Karpas-422 (cell line): ENCODE measurements at places on chromosomes 1 and 21.

GRCh38 chr1:12232221-12232620 is 2.4 kb downstream of the VPS13D start:
- H3K36me3 ChIP-seq, result no peaks in the 10 kb centered on the region
- no peak for DNase-seq
- H3K27me3 ChIP-seq, result no peaks in the 10 kb centered on the region
- no peak overlapping the region for H3K27ac ChIP-seq
- peaks cover 13% of the 10 kb centered on the region for H3K4me1 ChIP-seq
- no peak overlapping the region for H3K4me3 ChIP-seq

GRCh38 chr1:53547231-53547790 is 88.1 kb downstream of the DMRTB1 start:
- H3K4me1 ChIP-seq, result peaks cover 12% of the 10 kb centered on the region
- no peaks in the 10 kb centered on the region for H3K27me3 ChIP-seq
- H3K27ac ChIP-seq, result no peak overlapping the region

- H3K27ac ChIP-seq, result no peak overlapping the region
- H3K4me3 ChIP-seq, result no peak overlapping the region
- DNase-seq, result no peak
- H3K27me3 ChIP-seq, result no peaks in the 10 kb centered on the region
- no peaks in the 10 kb centered on the region for H3K4me1 ChIP-seq
- H3K36me3 ChIP-seq, result no peaks in the 10 kb centered on the region
Measured at GRCh38 chr1:63981408-63981773, 207.6 kb downstream of the ROR1 start.

DNA sequence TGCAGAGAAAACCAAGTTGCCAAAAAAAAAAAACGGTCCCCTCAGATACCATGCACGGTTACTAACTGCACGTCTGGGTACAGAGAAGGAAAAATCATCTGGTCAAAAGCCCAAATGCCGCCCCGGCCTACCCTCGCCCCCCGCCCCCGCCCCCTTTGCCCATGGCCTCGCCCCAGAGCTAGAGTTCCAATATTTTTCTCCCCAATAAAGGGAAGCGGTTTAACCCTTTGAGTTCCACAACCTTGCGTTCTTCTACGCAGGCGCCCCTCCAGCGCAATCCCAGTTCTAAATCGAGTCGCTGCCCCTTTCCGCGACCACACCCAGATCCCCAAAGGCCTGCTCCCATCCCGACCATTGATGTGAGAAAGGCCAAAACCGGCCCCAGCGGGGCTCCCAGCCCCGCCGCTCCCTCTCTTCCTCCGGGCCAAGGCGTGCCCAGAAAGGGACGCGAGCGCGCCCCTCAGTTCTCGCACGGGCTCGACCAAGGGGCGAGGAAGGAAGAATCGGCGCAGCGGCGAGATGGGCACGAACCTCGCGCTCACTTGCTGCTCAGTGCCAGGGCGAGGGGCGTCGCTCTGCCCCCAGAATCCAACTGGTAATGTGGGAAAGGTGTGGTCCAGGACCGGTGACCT is 797 bp downstream of the WDR47 start:
- no peaks in the 10 kb centered on the region for H3K36me3 ChIP-seq
- H3K4me1 ChIP-seq, result peaks cover 16% of the 10 kb centered on the region
- DNase-seq, result peak; percentile 82
- peak overlapping the region; percentile 70 for H3K27ac ChIP-seq

- no peak overlapping the region for H3K4me3 ChIP-seq
- no peaks in the 10 kb centered on the region for H3K27me3 ChIP-seq
- no peaks in the 10 kb centered on the region for H3K4me1 ChIP-seq
- H3K27ac ChIP-seq, result no peak overlapping the region
- no peak for DNase-seq
Measured at GRCh38 chr21:37348664-37349063, 17.9 kb upstream of the DYRK1A start.

DNA sequence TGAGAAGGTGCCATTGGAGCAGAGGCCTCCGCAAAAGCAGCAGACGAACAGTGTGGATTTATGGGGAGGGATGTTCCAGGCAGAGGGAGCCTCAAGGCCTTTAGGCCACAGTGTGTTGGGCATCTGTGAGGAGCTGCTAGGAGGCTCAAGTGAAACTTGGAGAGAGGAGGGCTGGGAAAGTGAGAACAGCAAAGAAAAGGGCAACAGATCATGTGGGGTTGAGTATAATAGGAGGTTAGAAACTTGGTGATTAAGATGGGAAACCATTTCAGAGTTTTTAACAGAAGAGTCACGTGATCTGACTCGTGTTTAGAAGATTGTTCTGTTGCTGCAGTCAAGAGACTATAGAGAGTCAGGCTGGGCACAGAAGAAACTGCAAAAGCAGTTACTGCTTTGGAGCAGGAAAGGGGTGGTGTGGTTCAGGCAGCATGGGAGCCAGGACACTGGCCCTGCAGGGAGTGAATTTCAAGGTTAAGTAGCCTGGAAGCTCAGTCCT is 277.0 kb downstream of the DISC1 start:
- no peaks in the 10 kb centered on the region for H3K4me1 ChIP-seq
- no peak overlapping the region for H3K4me3 ChIP-seq
- H3K36me3 ChIP-seq, result no peaks in the 10 kb centered on the region
- no peak overlapping the region for H3K27ac ChIP-seq

DNA sequence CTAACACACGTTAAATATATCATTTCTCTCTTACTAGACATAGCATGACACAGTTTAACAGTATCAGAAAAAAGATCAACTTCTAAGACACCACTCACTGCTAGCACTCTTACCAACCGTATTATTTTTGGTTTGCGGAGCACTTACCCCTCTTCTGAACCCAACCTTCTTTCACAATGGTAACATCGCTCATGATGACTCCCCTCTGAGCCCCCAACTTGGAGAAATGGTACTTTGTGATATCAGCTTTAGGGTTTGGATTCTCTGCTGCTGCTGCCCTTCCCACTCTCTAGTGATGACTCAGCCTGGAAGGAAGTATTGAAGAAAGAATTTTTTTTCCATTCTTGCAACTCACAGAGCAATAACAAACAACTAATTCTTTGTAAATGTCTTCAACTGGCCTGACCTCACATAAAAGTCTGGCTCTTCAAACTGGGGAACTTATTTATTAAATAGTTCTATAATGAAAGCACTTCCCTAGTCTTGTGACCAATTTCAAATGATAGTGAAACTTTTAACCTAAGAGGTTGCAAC is 7.0 kb downstream of the AKT3 start:
- no peaks in the 10 kb centered on the region for H3K4me1 ChIP-seq
- H3K4me3 ChIP-seq, result no peak overlapping the region
- no peak for DNase-seq
- H3K27ac ChIP-seq, result no peak overlapping the region
- no peaks in the 10 kb centered on the region for H3K36me3 ChIP-seq

- peaks cover 60% of the 10 kb centered on the region for H3K36me3 ChIP-seq
- DNase-seq, result no peak
- no peak overlapping the region for H3K27ac ChIP-seq
- no peaks in the 10 kb centered on the region for H3K4me1 ChIP-seq
- H3K27me3 ChIP-seq, result no peaks in the 10 kb centered on the region
Measured at GRCh38 chr1:19086176-19086875, 123.7 kb downstream of the UBR4 start.

GRCh38 chr21:37199057-37199924 is 67.8 kb downstream of the VPS26C start:
- no peak overlapping the region for H3K27ac ChIP-seq
- no peak overlapping the region for H3K4me3 ChIP-seq
- peaks cover 24% of the 10 kb centered on the region; the same call in 1 of the 2 replicates for H3K36me3 ChIP-seq

GRCh38 chr1:185500001-185500626 is 183.1 kb upstream of the IVNS1ABP start:
- no peak overlapping the region for H3K27ac ChIP-seq
- no peak for DNase-seq
- H3K36me3 ChIP-seq, result no peaks in the 10 kb centered on the region
- no peaks in the 10 kb centered on the region for H3K27me3 ChIP-seq
- peaks cover 6% of the 10 kb centered on the region; the same call in 1 of the 2 replicates for H3K4me1 ChIP-seq

DNA sequence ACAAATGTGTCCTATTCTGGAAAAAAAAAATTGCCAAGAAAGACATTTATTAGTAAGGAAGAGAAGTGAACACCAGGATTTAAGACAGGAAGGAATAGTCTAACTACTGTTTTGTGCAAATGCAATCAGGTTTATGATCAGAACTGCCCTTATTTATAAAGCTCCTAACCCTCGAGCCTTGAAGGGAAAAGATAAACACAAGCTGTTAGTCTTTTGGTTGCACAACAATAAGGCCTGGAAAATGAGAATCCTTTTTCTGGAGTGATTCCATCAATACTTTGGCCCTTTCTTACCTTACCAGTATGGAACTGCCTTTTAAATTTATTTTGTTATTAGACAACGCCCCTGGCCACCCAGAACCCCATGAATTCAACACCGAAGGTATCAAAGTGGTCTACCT is 52.9 kb downstream of the SNRPE start:
- no peak for DNase-seq
- no peaks in the 10 kb centered on the region for H3K27me3 ChIP-seq
- H3K4me3 ChIP-seq, result no peak overlapping the region
- H3K36me3 ChIP-seq, result no peaks in the 10 kb centered on the region

GRCh38 chr1:174058624-174059023 is 36.5 kb upstream of the RC3H1 start:
- H3K27ac ChIP-seq, result no peak overlapping the region
- H3K27me3 ChIP-seq, result no peaks in the 10 kb centered on the region
- H3K4me1 ChIP-seq, result no peaks in the 10 kb centered on the region
- no peak overlapping the region for H3K4me3 ChIP-seq
- no peaks in the 10 kb centered on the region for H3K36me3 ChIP-seq

DNA sequence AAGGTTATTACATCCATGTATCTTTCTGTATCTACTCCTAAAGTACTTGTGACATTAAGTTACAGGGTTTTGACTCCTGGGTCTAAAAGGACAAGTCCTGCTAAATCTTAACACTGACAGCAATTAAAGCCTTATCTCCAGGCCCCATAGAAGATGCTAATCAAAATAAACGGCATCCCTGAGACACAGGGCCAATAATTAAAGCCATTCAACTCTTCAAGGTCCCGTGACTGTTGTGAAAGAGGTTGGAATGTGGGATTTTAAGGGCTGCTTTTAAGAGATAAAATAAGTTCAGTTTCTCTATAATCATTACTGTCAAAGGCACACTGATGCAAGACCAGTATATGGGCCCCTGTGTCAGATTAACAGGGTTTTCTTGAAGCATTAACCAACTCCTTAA is 8.3 kb downstream of the DNAI4 start:
- no peak overlapping the region for H3K4me3 ChIP-seq
- no peak overlapping the region for H3K27ac ChIP-seq

- H3K4me1 ChIP-seq, result peaks cover 5% of the 10 kb centered on the region; the same call in 1 of the 2 replicates
- H3K27ac ChIP-seq, result no peak overlapping the region
- H3K4me3 ChIP-seq, result no peak overlapping the region
Measured at GRCh38 chr1:30596891-30597290, 126.5 kb downstream of the MATN1 start.

GRCh38 chr21:33587792-33588484 is 546 bp downstream of the DONSON start:
- H3K36me3 ChIP-seq, result peaks cover 10% of the 10 kb centered on the region; the same call in 1 of the 2 replicates
- H3K4me3 ChIP-seq, result peak overlapping the region; percentile 96
- peak; percentile 73 for DNase-seq
- no peaks in the 10 kb centered on the region for H3K27me3 ChIP-seq

- no peak overlapping the region for H3K27ac ChIP-seq
- H3K4me3 ChIP-seq, result no peak overlapping the region
- H3K4me1 ChIP-seq, result no peaks in the 10 kb centered on the region
Measured at GRCh38 chr1:96418969-96419368, 302.6 kb upstream of the PTBP2 start.

DNA sequence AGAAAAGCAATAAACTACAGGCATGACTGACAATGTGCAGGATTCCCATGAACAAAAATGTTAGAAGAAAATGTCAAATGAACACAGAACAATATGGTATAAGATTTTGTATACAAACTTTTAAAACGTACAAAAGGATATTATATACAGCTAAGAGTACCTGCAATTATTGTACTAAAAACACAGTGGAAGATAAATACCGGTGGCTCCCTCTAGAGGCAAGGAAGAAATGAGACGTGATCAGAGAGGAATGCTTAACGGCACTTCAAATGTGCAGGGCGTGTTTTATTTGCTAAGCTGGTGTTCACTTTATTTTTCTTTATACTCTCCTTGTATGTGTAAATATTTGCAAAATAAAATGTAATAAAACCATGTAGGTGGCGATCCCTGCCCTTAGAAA is 191.8 kb upstream of the SAMSN1 start:
- H3K27me3 ChIP-seq, result no peaks in the 10 kb centered on the region; the same call in 1 of the 2 replicates
- no peaks in the 10 kb centered on the region for H3K36me3 ChIP-seq
- peak; percentile 84 for DNase-seq
- H3K27ac ChIP-seq, result no peak overlapping the region

DNA sequence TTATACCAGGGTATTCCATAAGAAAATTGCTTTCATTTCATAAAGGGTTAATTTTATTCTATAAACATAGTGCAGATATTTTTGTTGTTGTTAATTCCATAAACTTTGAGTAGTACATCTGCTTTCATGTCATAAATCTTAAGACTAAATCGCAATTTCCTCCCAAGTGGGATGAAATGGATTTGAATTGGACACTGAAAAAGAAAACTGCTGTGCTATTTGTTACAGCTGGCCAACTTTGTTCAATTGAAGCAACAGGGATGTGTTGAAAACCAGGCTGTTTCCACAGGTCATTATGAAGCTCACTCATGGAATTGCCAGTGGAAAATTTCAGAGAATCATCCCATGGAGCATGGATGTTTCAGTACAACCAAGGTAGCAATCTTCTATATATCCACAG is 252.5 kb upstream of the RGS18 start:
- H3K36me3 ChIP-seq, result no peaks in the 10 kb centered on the region
- H3K27ac ChIP-seq, result no peak overlapping the region
- DNase-seq, result no peak
- no peaks in the 10 kb centered on the region for H3K27me3 ChIP-seq
- no peaks in the 10 kb centered on the region for H3K4me1 ChIP-seq

- no peak overlapping the region for H3K4me3 ChIP-seq
- H3K36me3 ChIP-seq, result no peaks in the 10 kb centered on the region
- no peak overlapping the region for H3K27ac ChIP-seq
- DNase-seq, result no peak
- peaks cover 7% of the 10 kb centered on the region; the same call in 1 of the 2 replicates for H3K4me1 ChIP-seq
Measured at GRCh38 chr1:17857996-17858395, 102.9 kb downstream of the ACTL8 start.

DNA sequence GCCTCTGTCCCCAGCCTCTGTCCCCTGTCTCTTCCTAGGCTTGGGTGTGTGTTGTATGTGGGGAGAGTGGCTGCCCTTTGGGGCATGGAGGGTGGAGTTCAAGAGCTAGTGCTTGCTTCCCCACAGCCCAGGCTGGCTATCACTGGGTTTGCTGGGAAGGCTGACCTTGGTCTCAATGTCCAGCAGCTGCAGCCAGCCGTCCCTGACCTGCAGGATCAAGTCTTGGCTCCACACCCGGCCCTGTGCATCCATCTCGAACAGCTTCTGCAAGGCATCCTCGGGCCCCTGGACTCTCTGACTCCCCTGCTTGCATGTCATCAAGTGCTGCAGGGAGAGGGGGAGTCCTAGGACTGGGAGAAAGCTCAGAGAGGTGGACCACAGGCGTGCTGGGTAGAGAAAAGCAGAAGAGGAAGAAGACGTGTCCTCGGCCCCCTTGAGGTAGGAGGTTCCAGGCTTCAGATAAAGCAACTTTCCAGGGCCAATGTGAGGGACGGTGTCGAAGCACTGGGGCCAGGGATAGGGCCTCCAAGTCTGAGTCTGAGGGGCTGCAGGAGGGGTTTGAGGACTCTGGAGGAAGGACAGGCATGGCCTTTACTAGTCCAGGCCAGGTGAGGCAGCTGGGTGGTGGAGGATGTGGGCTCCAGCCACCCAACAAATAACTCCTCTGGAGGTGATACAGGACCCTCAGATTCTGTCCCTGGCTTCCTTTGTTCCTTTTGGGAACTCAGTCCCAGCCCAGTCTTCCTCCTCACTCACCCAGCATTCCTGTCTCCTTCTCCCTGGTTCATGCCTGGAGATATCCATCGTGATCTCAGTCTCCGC is 4.0 kb downstream of the EPS8L3 start:
- no peaks in the 10 kb centered on the region for H3K36me3 ChIP-seq
- peaks cover 10% of the 10 kb centered on the region for H3K4me1 ChIP-seq
- H3K27ac ChIP-seq, result no peak overlapping the region
- peak; percentile 53 for DNase-seq
- no peaks in the 10 kb centered on the region for H3K27me3 ChIP-seq
- no peak overlapping the region for H3K4me3 ChIP-seq
